Activated CD4-positive, CD25-positive, alpha-beta regulatory T cell treated with anti-CD3 and anti-CD28 coated beads, Interleukin-2, amount 50 U/mL, for 72 hours (primary cell): ENCODE measurements at places on chromosomes 7 and 10.

DNA sequence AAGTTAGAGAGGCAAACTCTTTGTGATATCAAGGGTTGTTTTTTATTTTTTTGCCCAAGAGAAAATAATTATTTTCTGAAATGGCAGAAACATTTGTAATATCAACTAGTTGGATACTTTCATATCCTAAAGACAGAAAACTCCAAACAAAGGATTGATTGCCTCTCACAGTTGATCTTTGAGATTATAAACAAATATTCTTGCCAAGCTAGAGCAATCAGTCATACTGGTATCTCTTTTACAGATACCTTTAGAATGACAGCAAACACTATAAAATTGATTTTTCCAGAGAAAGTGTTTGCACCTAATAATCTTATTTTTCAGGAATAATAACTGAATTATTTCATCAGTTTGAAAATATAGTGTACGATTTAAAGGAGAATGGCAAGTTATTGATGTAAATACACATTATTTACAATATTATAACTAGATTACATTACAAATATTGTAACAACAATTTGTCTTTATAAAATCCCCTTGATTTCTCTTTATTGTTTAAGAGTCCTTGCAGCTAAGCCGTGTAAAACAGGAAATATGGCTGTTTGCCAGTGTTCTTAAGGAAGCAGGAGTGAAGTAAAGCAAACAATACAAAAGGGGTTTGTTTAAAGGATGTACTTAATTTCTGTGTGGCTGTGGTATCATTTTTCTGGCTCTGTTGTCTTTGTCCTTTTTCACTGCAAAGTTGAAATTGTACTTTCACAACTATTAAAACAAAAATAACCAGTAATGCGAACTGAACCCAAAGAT lies 58.4 kb downstream of the MAPK8 start:
- no peak for DNase-seq

- no peak for DNase-seq
Measured at GRCh38 chr10:119364645-119365600, 157.6 kb downstream of the GRK5 start.

- no peak for DNase-seq
Measured at GRCh38 chr7:143495851-143496250, 18.2 kb downstream of the TAS2R41 start.

DNA sequence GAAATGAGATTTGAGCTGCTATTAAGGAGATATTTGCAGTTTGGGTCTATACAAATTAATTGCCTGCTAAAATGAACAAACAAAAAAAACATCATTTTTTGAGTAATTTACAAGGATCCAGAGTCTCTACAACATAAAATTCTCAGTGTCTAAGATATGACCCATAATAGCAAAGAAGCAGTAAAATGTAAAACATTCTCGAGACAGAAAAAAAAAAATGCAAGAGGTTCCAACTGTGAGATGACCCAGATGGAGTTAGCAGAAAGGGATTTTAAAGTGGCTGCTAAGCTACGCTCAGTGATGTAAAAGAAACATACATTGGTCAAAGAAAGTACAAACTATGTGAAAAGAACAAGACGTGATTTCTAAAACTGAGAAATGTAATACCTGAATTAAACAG lies 471.0 kb downstream of the SH2D4B start:
- no peak for DNase-seq

DNA sequence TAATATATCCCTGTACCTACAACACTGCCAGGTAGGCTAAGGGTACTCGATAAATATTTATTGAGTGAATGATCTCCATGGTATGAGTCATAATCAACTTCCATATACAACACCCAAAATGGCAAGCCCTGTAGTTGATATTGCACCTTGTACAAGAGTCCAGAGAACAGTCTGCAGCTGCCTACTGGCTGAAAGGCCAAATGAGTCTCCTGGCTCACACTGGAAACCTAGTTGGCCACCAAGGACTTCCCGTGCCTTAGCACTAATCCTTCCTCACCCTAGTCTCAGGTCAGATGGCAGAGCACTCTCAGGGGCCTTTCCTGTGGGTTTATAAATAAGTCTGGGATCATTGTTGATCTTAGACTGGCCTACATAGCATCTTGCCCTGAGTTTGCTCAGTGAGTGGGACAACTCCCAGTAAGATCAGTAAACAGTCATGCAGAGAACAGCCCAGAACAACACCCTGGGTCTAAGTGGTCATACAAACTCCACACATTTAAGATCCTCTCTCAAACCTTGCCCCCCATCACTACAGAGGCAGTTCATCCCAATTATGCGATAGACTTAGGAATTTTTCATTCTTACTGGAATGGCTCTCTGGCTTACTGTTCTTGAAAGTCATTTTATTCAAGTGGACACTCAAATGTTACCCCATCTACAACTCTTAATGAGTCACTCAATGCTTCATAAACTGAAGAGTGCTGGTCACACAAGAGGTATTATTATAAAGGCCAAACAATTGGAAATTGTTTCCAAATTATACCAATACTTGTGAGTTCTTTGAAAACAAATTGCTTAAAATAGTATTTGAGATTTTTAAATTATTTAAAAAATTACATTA lies 14.7 kb upstream of the SLC16A9 start:
- no peak for DNase-seq

GRCh38 chr7:36390199-36391090 lies 783 bp downstream of the ANLN start:
- DNase-seq = peak; percentile 61

GRCh38 chr7:158021836-158022235 lies 565.8 kb downstream of the PTPRN2 start:
- no peak for DNase-seq

- no peak for DNase-seq
Measured at GRCh38 chr7:46716926-46717325, 795.9 kb upstream of the IGFBP3 start.

GRCh38 chr10:114631090-114631665 lies 26.9 kb downstream of the ABLIM1 start:
- DNase-seq = no peak

GRCh38 chr10:50605951-50606270 lies 17.8 kb downstream of the SGMS1 start:
- DNase-seq = no peak

DNA sequence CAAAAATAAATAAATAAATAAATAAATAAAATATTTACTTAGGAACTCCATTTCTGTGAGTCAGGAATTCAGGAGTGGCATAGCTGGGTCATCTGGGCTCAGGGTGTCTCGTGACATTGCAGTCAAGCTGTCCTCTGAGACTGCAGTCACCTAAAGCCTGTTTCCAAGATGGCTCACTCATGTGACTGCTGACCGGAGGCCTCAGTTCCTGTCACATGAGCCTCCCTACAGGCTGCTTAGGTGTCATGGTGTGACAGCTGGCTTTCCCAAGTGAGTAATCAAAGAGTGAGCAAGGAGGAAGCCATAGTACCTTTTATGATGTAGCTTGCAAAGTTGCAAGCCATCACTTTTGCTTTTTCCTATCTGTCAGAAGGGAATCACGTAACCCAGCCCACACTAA lies 128.6 kb upstream of the KCTD7 start:
- DNase-seq = no peak

GRCh38 chr7:69790977-69791724 lies 192.9 kb downstream of the AUTS2 start:
- no peak for DNase-seq

DNA sequence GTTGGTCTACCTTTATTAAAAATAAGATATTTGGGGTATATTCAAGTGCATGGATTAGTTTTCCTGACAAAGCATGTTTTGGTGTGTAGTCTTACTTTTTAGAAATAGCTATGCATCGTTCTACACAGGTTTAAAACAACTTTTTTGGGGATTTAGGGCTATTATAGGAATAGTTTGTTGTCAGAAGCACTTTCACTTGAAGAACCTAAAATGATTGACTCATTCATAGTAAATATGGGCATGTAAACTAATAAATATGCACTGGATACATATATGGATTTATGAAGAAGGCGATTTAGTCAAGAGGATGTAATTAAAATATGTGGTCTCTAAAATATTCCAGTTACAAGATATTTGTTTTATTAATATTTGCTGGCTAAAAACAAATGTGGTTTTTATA lies 2.0 kb downstream of the ARL4A start:
- no peak for DNase-seq

GRCh38 chr7:99843808-99844207 lies 16.0 kb downstream of the CYP3A43 start:
- DNase-seq = no peak

DNA sequence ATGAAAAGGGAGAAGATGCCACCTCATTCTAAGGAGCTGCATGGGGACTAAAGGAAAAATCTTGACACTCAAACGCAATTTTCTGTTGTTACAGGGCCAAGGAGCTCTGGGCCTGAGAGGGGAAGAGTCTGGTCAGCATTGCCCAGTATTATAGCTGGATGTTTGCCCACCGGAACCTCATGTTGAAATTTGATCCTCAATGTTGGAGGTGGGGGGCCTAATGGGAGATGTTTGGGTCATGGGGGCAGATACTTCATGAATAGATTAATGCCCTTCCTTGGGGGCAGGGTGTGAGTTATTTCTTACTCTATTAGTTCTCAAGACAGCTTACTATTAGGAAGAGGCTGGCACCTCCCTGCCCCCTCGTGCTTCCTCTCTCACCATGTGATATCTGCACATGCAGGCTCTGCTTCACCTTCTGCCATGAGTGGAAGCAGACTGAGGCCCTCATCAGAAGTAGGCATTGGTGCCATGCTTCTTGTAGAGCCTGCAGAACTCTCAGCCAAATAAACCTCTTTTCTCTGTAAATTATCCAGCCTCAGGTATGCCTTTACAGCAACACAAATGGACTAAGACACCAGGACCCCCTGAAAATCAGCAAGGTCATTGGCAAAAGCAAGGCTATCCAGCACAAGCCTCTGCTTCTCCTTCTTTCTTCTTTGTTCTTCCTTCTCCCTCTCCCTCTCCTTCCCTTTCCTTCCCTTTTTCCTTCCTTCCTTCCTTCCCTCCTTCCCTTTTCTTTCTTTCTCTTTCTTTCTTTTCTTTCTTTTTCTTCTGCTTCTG lies 15.1 kb downstream of the GCK start:
- DNase-seq = no peak

DNA sequence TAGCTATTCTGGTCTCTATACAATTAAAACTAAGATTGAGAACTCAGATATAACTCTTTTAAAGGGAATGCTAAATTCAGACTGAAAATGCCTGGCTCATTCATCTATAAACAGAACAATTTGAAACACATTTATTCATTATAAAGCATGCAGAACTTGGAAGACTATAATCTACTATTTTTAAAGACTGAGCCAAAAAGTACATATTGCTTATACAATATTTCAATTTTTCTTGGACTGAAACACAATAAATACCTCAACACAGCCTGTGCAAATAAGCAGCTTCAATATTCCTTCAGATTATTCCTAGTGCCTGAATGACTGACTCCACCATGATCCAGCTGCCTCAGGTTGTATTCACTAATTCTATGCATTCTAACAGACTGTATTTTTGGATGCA lies 15.5 kb upstream of the PHYH start:
- DNase-seq = no peak

DNA sequence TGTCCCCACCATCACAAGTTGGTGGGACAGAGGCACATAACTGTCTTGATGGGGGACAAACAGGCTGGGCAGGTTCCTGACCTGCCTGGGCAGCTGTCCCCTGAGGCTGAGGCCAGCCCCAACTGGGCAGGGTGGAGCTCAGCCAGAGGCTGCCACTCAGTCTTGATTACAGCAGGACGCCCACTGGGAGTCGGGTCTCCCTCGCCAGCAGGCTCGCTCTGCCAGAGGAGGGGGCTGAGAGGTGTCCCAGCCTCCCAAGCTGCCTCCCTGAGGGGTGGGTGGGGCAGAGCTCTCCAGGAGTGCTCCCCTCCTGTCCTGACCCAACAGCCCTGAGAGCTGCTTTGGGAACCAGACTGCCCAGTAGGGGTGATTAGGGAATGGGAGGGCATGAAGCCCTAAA lies 1.8 kb upstream of the CAMK2G start:
- no peak for DNase-seq

GRCh38 chr7:50308203-50308531 lies 3.7 kb downstream of the IKZF1 start:
- no peak for DNase-seq

DNA sequence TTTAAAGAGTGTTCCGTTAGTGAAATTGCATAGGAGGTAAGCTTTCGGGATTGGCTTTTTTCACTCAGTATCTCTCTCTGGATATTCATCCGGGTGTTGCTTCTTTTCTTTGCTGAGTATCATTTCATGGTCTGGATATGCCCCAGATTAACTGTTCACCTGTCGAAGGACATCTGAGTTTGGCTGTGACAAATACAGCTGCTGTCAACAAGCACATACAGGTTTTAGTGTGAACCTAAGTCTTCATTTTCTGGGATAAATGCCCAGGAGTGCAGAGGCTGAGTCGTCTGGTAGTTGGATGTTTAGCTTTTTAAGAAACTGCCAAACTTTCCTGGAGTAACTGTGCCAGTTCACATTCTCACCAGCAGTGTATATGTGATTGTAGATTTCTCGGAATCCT lies 5.6 kb downstream of the DOCK1 start:
- DNase-seq = no peak

DNA sequence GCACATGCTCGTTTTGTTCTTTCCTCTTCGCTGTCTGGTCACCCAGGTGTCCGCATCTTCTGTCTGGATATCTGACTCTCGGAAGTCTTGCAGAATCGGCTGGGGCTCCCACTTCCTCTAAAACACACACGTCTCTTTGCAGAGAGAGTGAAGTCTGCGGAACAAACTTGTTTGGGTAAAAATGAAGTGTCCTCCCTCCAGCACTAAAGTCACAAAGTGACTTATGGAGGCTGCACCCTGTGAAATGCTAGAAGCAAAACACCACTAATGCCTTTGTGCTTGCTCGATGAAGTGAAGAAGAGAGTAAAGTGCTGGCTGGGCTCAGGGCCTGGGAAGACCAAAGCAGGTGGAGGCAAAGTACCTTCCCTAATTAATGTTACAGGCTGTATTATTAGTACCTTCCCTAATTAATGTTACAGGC lies 71.4 kb downstream of the FGFR2 start:
- DNase-seq = no peak

- no peak for DNase-seq
Measured at GRCh38 chr7:153414288-153414629, 637.9 kb upstream of the DPP6 start.

DNA sequence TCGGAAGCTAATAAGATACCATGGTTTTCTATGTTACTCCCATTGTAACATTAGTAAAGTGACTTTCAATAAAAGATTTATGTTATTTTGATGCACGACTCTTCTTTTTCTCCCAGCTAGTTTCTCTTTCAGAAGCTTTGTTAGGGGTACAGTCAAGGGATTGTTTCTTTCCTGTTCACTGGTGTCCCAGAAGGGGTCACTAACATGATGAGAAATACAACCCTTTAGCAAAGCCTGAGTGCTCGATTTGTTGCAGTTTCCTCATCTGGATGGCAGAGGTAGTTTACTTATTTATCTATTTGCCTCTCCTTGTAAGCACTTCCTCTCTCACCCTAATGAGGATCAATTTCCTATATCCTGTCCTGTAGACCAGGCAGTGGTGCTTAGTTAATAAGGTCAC lies 17.0 kb downstream of the SRI start:
- no peak for DNase-seq

DNA sequence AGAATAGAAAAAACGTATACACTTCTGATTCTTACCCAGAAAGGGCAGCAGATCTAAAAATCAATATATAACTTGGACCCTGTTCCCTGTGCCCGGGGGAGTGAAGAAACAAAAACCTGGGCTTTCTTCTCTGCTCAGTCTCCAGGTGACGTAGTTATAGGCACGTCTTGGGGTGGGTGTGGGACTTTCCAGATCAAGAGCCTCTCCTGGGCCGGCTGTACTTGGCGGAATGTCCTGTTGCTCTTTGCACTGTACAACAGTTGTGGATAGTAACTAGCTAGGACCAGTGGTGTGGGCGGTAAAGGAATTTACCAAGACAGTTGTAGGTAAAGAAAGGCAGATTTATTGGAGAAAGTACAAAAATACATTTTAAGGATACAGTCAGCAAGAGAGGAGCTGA lies 40.4 kb upstream of the STEAP4 start:
- no peak for DNase-seq
